ENCODE measurements at places on chromosomes 7 and 10.

DNA sequence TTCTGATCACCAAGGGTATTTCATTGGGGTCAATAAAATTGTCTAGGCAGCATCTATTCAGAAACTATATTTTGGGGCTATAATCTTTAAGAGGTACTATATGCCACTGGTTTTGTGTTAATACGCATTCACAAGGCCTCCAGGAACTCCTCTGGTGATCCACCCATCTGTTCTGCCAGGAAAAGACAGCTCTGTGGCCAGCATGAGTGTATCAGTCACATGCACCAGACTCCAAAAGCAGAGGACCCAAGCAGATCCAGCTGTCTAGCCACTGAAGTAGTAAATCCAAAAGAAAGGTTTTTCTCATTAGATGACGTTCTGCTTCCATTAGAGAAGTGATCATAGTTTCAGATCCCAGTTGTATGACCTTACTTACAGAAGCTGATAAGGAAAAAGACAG lies 199.6 kb upstream of the CELF2 start:
- no peak for DNase-seq

DNA sequence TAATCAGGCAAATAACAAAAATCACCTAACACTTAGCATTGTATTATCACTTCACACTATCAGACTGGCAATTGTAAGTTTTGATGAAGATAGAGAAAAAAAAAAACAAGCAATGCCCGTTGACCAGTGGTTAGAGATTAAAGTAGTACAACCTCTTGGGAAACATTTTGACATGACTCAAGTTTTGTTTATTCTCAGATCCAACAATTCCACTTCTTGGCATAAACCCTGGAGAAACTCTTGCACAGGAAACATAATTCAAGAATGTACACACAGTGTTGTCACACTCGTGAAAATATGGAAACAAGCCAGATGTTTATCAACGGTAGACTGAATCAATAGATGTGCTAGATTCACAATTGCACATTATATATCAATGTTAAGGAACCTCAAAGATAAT lies 37.2 kb downstream of the FRMD4A start:
- no peak for DNase-seq

DNA sequence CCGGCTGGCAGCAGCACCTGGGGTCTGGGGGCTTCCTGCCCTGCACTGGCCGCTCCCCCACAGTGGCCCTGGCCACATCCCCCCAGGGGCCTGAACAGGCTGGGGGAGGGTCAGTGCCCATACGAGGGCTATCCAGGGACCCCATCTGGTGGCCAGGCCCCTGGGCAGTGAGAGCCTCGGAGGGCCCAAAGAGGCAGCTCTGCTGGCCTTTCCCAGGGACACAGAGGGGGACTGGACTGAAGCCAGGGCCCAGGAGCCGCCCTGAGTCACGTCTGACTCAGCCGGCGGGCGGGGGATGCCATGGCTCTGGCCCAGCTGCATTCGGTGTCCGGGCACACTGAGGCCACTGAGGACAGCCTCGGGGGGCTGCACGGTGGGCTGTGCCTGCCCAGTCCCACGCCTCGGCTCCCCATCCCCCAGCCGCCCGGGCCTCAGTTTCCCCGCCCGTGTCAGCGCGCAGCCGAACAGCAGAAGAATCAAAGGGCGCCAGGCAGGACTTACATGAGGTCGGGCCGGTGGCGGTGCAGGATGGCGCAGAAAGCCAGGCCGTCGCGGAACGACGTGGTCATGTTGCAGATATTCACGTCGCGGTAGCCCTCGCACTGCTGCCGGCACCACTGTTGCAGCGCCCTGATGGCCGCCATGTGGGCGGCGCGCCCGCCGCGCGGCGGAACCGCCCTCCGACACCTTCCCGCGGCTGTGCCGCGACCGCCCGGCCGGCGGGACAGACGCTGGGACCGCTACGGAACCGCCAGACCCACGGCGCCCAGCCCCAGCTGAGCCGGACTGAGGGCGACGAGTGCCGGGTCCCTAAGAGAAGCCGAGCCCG lies at the start of gene MICALL2:
MICALL2 (minus strand) TSS at position 788 of the 829 bp plus-strand sequence; CDS start at position 644, 144 bp downstream.
- no peak for DNase-seq

DNA sequence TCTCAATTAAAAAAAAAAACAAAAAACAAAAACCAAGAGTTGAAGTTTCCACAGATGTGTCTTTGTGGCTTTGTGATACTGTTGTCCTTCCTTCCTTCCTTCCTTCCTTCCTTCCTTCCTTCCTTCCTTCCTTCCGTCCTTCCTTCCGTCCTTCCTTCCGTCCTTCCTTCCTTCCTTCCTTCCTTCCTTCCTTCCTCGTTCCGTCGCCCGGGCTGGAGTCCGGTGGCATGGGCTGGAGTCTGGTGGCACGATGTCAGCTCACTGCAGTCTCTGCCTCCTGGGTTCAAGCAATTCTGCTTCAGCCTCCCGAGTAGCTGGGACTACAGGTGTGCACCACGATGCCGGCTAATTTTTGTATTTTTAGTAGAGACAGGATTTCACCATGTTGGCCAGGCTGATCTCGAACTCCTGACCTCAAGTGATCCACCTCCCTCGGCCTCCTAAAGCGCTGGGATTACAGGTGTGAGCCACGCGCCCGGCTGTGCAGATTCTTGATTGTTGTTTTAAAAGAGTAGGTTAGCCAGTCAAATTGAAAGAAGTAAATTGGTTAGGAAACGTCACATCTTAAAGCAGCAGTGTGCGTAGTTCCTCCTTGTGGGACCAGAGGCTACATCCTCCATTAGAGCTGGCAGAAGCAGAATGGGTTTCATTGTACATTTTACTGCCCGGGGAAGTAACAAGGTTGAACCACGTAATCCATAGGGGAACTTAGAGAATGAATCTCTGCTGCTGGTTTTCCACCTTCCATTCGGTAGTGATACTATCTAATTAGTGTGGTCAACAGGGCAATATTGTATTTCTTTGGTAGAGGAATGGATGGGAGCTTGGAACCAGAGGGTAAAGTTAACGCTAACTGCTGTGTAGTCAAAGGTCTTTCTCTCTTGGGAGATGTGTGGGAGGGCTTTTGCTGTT lies 20.6 kb downstream of the DNAJB6 start:
- no peak for DNase-seq

- DNase-seq = no peak
Measured at GRCh38 chr7:26538689-26539088, 247.0 kb downstream of the SNX10 start.

DNA sequence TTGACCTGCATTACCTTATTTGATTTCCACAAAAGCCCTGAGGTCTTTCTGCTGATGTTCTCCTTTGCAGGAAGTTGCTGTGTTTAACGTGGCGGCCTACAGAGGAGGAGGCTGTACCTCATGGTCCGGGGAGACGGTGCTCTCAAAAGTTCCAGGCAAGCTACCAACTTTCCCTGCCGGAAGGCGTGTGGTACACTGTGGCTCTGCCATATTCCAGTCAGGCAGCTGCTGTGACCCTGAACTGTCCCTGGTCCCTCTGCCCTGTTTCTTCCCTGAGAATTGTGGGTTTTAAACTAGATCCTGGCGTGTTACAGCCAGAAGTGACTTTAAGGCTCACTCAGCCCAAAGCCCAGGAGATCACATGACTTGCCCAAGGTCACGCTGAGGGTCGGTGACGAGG lies 139.2 kb downstream of the TEX36 start:
- DNase-seq = no peak

Data from H9 (cell line).